ENCODE measurements at places on chromosomes 7 and 10.
A peak's percentile ranks its signal among the peaks of the same experiment; 100 is the strongest.

DNA sequence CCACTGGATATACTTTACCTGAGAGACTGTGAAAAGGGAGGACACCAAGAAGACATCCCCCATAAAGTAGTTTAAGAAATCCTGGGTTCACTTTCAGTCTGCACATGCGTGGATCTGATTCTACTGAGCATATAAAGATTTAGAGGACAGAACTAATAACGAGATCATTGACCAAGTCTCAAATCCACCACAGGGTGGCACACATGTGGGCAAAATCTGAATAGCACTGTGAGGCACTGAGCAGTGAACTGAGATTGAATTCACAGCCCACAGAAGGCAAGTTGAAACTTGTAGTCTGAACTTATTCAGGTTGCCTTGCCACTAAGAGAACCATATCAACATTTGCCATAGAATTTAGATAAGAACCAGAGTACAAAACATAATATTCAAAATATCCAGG lies 818.6 kb downstream of the GRID1 start:
- peak; percentile 57 for DNase-seq

DNA sequence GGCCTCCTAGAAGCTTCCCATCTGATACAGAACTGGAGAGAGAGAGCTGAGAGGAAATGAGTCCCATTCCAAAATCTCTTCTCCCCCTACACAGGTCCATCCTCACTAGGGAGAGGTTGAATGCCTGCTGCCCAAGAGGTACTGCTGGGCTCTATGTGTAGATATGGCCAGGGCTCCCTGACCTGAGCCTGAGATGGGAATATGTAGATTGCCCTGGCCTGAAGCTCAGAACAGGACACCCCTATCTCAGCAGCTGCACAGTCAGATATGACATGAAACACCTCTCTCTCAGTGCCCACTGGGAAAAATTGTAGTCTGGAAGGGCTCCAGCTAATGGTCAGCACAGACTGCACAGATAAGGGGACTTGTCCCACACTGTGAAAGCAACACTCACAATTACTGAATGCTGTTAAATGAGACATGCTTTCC lies 3.1 kb upstream of the IFIT1B start:
- DNase-seq: no peak

GRCh38 chr10:62352356-62352970 lies 21.7 kb upstream of the ZNF365 start:
- DNase-seq: no peak

- DNase-seq: peak; percentile 57
Observed at GRCh38 chr10:14102056-14102455, 228.7 kb downstream of the FRMD4A start.

GRCh38 chr7:141673346-141673745 lies 28.6 kb downstream of the DENND11 start:
- no peak for DNase-seq

DNA sequence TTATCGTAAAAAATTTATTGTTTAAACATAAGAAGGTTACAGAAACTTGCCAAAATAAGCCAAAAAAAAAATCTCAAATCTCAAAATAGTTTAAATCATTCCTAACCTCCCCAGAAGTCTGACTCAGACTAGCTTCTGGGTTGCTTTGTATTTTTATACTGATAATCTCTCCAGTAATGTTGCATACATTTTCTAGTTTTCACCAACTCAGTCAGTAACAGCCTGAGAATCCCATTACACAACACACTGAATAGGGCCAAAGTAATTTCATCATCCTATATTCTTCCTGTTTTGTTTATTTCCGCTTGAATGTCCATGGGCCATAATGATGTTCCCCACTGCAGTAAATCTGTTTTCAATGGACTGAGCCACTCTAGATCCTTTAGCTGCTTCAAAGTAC lies 478.5 kb downstream of the GPAM start:
- DNase-seq: no peak

GRCh38 chr10:95273393-95274312 lies 17.1 kb downstream of the PDLIM1 start:
- DNase-seq: peak; percentile 69

DNA sequence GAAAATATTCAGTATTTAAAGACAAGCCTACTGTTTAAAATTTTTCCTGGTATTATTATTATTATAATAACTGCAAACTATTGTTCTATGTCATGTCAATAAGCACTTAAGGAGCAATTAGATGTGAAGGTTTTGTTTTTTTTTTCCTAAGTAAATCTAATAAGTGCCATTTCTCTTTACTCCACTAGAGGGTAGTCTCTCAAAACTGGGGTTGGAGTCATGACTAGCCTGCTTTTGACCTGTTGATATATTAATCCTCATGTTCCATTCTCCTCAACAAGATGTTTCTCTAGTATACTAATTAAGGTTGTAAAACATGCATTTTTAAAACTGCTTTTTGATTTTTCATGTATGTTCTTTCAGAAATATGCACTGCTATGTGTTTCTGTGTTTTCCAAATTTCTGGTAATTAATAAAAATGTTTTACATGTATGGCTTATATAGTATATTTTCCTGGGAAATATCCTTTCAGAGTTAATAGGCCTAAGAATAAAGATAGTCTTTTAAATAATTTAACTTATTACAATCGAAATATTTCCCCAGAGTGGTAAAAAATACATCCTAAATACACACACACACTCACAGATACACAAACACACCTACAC lies 1.0 kb upstream of the LRRN3 start:
- no peak for DNase-seq

DNA sequence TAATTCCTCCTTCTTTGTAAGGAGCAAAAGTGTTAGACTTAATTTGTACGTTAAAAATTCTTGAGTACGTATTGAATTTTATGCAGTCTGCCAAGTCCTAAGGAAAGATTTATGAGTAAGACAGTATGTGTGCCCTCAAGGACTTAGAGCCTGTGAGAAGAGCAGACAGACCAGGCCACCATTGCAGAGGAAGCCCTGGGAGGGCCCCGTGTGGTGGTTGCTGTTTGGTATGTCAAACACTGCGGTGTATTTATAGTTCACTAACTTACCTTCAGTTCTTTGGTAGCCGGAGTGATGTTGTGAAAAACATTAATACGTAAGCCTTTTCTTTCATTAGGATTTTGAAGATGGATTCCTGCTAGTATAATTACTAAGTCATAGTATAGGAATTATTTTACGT lies 82.9 kb downstream of the GALNT11 start:
- no peak for DNase-seq

DNA sequence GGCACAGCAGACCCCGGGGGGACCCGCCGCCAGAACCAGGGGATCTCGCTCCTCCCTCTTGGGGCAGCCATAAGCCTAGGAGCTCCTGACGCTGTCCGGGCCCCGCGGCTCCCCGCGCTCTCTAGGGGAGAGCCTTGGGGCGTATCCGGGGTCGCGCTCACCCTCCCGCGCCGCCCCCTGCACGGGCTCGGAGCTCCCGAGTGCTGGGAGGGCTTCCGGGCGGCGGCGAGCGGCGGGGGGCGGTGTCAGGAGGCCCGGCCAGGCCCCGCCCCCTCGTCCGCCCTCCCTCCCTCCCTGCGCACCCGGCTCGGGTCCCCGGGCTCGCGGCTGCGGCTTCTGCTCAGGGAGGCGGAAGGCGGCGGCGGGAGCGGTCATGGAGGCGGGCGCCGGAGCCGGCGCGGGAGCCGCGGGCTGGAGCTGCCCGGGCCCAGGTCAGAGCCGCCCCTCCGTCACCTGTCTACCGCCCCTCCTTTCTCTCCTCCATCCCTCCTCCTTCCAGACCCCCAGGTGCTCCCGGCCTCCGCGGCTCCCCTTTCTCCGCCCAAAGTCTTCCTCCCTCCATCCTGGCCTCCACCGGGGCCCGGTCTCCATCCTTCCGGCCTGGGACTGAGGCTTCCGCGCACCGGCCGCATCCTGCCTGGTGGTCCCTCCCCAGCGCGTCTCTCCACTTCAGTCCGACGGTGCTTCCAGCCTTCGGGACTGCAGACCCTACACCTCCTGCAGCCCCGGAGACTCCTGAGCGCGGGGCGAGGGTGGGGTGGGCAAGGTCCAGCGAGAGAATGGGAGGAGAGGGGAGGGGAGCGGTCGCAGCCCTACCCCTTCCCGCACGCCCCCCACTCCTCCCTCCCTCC lies at the start of gene CCDC136:
CCDC136 (plus strand) TSS at position 848 of the 851 bp plus-strand sequence. CDS start 444 bp downstream, outside the sequence.
- DNase-seq: peak; percentile 63

DNA sequence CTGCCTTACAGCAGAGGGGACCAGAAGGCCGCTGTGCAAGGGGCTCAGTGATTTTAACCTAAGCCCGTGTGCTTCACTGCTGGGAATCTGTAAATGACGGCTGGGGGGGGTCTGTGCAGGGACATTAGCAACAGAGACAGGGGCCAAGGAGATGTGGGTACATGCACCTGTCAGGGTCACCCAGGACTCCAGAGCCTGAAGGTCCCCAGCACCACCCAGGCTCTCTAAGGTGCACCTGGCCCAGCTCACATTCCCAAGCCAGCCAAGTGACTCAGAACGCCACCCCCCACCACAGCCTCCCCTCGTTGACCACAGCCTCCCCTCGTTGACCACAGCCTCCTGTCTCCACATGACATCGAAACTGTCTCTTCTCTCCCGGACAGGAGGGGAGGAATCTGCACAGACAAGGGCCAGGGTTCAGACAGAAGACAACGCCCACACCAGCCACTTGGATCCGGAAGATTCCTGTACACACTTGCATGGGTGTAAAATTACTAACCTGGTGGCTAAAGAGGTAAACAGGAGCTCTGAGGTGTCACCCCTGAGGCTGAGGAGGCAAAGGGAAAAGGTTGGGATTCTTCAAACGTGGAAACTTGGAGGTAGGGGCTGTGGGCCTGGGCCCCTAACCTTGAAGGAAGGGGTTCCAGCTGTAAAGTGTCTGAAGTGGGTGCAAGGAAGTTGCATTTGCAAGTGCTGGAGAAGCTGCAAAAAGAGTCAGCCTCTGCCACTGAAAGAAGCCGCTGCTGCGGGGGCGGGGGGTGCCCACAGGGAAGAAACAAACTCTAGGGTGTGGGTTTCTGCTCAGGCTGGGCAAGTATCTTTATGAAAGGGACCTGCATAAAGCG lies 27.0 kb downstream of the CALML3 start:
- DNase-seq: no peak

DNA sequence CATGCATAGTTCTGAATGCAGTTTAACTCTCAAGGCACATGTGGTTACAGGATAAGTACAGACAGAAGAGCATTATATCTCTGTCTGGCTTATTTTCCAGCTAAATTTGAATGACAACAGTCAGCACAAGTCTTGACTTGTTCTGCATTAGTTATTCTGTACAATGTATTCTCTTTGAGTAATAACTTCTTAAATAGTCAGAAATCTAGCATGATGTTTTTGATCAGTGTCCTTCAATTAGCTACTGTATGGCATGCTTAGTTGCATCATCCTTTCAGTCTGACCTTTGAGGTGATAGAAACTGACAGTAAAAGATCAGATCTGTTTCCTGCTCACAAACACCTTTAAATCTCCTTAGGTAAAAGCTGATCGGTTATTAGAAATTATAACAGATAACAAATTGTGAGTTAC lies 118.1 kb downstream of the ARL4A start:
- no peak for DNase-seq

GRCh38 chr7:1298051-1298930 lies 65.6 kb downstream of the UNCX start:
- no peak for DNase-seq

GRCh38 chr7:139734395-139734794 lies 43.4 kb downstream of the HIPK2 start:
- DNase-seq: peak; percentile 69

DNA sequence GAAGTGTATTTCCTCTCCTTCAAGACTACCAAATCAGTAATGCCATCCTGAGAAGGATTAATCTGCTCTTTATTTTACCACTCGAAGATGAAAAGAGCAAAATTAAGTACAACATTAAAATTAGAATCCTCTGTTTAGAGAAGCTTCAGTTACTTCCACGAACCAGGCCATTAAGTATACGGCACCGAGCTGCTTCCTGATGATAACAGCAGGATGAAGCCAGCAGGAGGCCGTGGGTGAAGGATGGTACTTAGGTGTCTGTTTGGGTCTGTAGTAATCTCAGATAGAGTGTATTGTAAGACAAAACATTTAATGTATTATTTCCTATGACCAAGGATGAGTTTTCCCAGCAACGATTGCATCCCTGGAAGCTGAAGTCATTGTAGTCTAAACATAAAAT lies 362.8 kb downstream of the SFMBT2 start:
- no peak for DNase-seq

DNA sequence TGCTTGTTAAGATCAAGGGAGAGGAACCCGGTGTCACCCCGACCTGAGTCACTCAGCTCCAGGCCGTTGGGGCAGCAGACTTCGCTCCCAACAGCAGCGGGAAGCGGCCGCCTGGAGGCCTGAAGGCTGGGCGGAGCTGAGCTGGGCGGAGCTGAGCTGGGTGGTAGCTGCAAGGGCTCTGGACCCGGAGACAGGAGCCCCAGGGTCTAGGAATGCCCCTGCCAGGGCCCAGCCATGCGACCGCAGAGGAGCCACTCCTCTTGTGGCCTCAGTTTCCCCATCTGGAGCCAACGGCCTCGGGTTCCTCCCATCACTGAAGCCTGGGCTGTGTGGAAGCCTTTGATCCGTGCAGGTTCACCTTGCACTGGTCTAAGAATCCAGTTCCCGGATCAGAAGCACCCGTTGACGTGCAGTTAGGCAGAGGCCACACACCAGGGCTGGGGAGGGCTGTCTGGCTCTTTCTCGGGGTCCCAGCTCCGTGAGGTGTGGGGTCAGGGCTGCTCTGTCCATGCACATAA lies 21.9 kb upstream of the DPYSL4 start:
- no peak for DNase-seq

- DNase-seq: no peak
Observed at GRCh38 chr7:139182363-139182762, 48.7 kb upstream of the UBN2 start.

DNA sequence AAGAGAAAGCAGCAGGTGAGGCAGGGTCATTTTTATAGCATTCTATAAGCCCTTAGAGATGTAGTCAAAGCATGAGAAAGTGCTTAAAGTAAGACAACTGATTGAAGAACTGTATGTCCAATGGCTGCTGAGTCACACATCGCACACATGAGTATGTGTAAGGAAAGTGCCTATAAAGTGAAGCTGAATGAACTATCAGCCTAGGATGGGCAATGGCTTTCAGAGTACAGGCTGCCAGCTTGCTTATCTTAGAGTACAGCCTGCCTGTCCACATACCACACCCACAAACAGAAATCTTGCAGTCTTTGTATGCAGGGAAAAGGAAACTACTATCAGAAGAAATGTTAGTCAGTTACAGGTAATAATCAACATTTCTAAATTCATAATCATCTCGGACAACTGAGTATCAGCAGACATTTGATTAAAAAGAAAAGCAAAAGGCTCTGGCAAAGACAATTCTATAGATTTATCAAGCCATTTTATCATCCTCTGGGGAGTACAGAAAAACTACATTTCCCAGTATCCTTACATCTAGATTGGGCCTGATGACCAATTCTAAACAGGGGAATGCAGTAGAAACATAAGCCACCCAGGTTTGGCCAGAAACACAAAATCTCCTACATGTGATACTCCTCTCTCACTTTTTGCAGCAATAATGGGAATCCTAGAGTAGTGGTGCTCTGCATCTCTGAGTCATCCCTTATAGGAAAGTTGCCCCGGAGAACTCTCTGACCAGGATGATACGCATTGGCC lies 16.2 kb upstream of the EPHB6 start:
- DNase-seq: no peak
